GM23338 (cell line): ENCODE measurements at places on chromosomes 4 and X.

- H3K27me3 ChIP-seq, result no peaks in the 10 kb centered on the region
- DNase-seq, result no peak
- no peak overlapping the region for H3K4me3 ChIP-seq
- H3K27ac ChIP-seq, result no peak overlapping the region
- H3K36me3 ChIP-seq, result no peaks in the 10 kb centered on the region; the same call in 1 of the 2 replicates
These were observed 17.9 kb downstream of the PPA2 start for GRCh38 chr4:105455998-105456397.

- H3K27ac ChIP-seq, result peak overlapping the region; percentile 83
- H3K36me3 ChIP-seq, result no peaks in the 10 kb centered on the region
- H3K4me3 ChIP-seq, result no peak overlapping the region
- peaks cover 29% of the 10 kb centered on the region for H3K4me1 ChIP-seq
- H3K27me3 ChIP-seq, result no peaks in the 10 kb centered on the region
These were observed 32.9 kb downstream of the CHM start for GRCh38 chrX:86014421-86014820.

- no peak overlapping the region for H3K4me3 ChIP-seq
- H3K27ac ChIP-seq, result no peak overlapping the region
- no peaks in the 10 kb centered on the region for H3K27me3 ChIP-seq
- no peaks in the 10 kb centered on the region for H3K36me3 ChIP-seq
- peak; percentile 11 for DNase-seq
- no peaks in the 10 kb centered on the region; the same call in 1 of the 2 replicates for H3K4me1 ChIP-seq
These were observed 2.0 kb upstream of the NYX start for GRCh38 chrX:41445171-41445570.

- no peak overlapping the region for H3K4me3 ChIP-seq
- no peak overlapping the region for H3K27ac ChIP-seq
- no peak for DNase-seq
- H3K36me3 ChIP-seq, result no peaks in the 10 kb centered on the region
- H3K27me3 ChIP-seq, result no peaks in the 10 kb centered on the region
These were observed 191.3 kb downstream of the SMIM20 start for GRCh38 chr4:26105337-26105736.

DNA sequence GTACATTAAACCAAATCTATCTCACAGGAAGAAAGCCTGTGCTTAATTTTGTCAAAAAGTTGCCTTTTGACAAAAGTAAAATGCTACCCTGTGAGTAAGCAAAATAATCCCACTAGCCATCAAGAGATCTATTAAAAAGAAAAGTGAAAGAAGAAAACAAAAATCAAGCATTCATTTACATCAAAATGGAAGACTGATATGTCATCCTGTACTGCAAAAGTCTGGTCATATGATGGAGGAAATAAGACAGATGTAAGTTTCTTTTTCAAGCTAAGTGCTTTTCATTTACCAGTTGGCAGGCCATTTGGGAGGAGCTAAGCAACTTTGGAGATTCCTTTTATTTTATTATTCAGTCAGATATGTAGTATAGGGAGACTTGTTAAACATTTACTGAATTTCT, 387.4 kb downstream of the SPOCK3 start:
- no peak for DNase-seq
- H3K27me3 ChIP-seq, result no peaks in the 10 kb centered on the region
- no peak overlapping the region for H3K27ac ChIP-seq
- peaks cover 11% of the 10 kb centered on the region; the same call in 1 of the 2 replicates for H3K36me3 ChIP-seq
- no peak overlapping the region for H3K4me3 ChIP-seq
- H3K4me1 ChIP-seq, result no peaks in the 10 kb centered on the region

- no peak for DNase-seq
- no peaks in the 10 kb centered on the region for H3K27me3 ChIP-seq
- H3K27ac ChIP-seq, result no peak overlapping the region
- H3K4me3 ChIP-seq, result no peak overlapping the region
- no peaks in the 10 kb centered on the region for H3K36me3 ChIP-seq
These were observed 64.5 kb downstream of the TEC start for GRCh38 chr4:48205107-48205506.

DNA sequence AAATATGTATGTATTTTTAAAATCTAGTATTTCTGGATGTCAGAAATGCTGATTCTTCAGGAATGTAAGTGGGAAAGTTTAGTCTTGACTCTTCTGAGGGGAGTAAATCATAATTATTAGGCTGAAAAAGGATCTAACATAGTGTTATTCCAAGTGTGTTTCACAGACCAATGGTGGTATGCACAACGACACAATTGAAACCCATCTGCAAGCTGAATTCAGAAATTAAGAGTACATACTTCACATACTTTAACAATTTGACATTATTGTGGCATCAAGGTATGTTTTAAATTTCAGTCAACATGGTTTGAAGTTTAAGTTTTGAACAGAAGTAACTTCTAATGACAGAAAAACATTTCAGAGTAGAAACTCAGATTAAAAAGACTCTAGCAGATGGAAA, 236.7 kb downstream of the SLC7A11 start:
- no peaks in the 10 kb centered on the region for H3K27me3 ChIP-seq
- H3K27ac ChIP-seq, result no peak overlapping the region
- no peak overlapping the region for H3K4me3 ChIP-seq
- H3K4me1 ChIP-seq, result no peaks in the 10 kb centered on the region
- no peak for DNase-seq
- no peaks in the 10 kb centered on the region for H3K36me3 ChIP-seq

- H3K4me3 ChIP-seq, result no peak overlapping the region
- H3K27me3 ChIP-seq, result no peaks in the 10 kb centered on the region
- H3K27ac ChIP-seq, result no peak overlapping the region
- no peak for DNase-seq
- no peaks in the 10 kb centered on the region for H3K4me1 ChIP-seq
These were observed 103.7 kb downstream of the AKAP4 start for GRCh38 chrX:50097071-50097470.

DNA sequence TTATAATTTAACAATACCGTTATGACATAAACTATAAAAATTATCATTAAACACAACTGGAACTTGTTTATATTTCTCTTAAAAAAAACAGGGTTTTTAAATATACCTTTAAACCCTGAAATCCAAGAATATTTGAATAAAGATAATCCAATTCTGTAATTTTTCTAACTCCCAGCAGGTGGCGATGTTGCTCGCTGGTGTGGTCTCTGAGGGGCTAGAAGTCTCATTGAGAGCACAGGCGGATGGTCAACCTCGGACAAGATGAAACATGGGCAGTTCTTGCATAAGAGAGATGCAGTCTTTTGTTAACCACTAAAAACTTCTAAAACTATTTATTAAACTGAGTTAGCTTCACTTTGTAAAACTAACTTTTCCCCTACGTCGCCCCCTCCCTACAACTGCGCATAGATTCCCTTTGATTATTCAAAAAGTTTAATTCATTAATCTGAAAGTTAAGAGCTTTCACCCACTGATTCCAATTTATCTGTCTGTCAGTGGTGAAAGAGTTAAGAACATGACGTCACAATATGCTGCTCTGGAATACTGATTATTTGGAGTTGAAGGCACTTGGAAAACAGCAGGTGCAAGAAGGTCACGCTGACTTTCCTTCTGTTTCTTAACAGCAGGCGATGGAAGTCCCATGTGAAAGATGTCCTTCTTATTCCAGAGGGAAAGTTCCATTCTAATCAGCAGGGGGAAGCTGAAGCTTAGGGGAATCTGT, 29.5 kb downstream of the DMP1 start:
- H3K36me3 ChIP-seq, result no peaks in the 10 kb centered on the region
- H3K4me3 ChIP-seq, result peak overlapping the region; percentile 1; the same call in 1 of the 2 replicates
- peaks cover 13% of the 10 kb centered on the region for H3K4me1 ChIP-seq
- H3K27me3 ChIP-seq, result no peaks in the 10 kb centered on the region

GRCh38 chrX:151871244-151871643, 41.4 kb upstream of the MAGEA4 start:
- no peak for DNase-seq
- H3K4me3 ChIP-seq, result no peak overlapping the region

- DNase-seq, result no peak
- no peaks in the 10 kb centered on the region for H3K36me3 ChIP-seq
- H3K27me3 ChIP-seq, result no peaks in the 10 kb centered on the region
- no peak overlapping the region for H3K4me3 ChIP-seq
- peaks cover 14% of the 10 kb centered on the region for H3K4me1 ChIP-seq
These were observed 274.5 kb upstream of the FMR1 start for GRCh38 chrX:147637190-147637589.

DNA sequence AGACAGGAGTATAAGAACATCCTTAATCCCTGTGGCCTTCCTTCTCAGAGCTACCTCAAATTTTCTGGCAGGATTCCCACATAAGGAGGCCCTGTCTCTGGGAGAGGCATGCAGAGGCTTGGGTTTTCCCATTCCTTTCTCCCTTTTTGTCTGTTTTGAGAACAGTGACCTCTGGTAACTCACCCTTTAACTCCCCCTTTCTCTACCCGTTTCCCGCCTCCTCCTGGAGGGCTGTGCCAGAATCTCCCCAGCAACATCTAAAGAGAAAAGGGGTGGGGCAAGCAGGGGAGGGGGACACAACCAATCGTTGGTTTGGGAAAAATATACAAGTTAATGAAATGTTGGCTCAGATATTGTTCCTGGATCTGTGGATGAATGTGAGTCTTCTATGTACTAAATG, 303.7 kb upstream of the IRS4 start:
- H3K27me3 ChIP-seq, result no peaks in the 10 kb centered on the region
- H3K36me3 ChIP-seq, result no peaks in the 10 kb centered on the region
- H3K4me3 ChIP-seq, result no peak overlapping the region
- no peaks in the 10 kb centered on the region for H3K4me1 ChIP-seq

DNA sequence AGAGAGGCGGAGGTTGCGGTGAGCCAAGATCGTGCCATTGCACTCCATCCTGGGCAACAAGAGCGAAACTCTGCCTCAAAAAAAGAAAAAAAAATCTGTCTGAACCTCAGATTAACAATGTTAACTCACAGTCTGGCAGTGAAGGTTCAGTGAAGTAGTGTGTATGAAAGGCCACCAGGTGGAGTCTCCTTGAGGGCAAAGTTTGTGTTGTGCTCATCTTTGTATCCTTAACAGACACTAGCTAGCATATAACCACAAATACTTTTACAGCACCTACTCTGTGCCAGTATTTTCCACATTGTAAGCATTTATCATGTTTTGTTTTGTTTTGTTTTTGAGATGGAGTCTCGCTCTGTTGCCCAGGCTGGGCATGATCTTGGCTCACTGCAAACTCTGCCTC, 46.0 kb upstream of the MGST2 start:
- DNase-seq, result peak; percentile 79
- no peaks in the 10 kb centered on the region for H3K36me3 ChIP-seq
- H3K4me1 ChIP-seq, result peaks cover 7% of the 10 kb centered on the region
- peaks cover 39% of the 10 kb centered on the region for H3K27me3 ChIP-seq

- H3K27me3 ChIP-seq, result no peaks in the 10 kb centered on the region
- no peaks in the 10 kb centered on the region for H3K36me3 ChIP-seq
- no peaks in the 10 kb centered on the region for H3K4me1 ChIP-seq
- peak overlapping the region; percentile 71 for H3K4me3 ChIP-seq
These were observed 841 bp downstream of the ACOT9 start for GRCh38 chrX:23742174-23742696.

GRCh38 chr4:158538911-158539310, 17.2 kb downstream of the RXFP1 start:
- H3K36me3 ChIP-seq, result no peaks in the 10 kb centered on the region
- no peak overlapping the region for H3K27ac ChIP-seq
- no peak for DNase-seq
- no peak overlapping the region for H3K4me3 ChIP-seq

- peaks cover 66% of the 10 kb centered on the region for H3K27me3 ChIP-seq
- peak; percentile 48 for DNase-seq
- H3K4me3 ChIP-seq, result peak within 1 kb of the TSS; percentile 65
- H3K27ac ChIP-seq, result no peak within 1 kb of the TSS
These were observed at the start of gene RAI2 for GRCh38 chrX:17860811-17861488. TSS of gene RAI2 (minus strand) at chrX:17861298. CDS start at chrX:17802010, 59,288 bp downstream.

DNA sequence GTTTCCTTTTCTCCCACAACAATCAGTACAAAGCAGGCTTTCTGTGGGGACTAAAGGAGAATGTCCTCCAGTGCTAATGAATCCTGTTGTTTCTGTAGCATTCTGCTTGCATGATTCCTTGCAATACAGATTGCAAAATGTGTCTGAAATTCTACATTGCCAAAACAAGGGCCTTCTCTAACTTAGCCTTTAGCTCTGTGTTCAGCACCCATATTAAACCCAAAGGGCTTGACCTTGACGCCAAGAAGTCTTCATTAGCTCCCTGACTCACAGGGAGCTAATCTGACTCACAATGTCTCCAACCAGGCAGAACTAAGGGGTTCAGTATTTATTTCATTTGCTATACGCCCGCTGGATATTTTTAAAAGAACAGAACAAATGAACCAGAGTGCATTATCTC, 241.4 kb upstream of the CLNK start:
- no peaks in the 10 kb centered on the region for H3K27me3 ChIP-seq
- H3K27ac ChIP-seq, result no peak overlapping the region
- peaks cover 4% of the 10 kb centered on the region; the same call in 1 of the 2 replicates for H3K4me1 ChIP-seq

DNA sequence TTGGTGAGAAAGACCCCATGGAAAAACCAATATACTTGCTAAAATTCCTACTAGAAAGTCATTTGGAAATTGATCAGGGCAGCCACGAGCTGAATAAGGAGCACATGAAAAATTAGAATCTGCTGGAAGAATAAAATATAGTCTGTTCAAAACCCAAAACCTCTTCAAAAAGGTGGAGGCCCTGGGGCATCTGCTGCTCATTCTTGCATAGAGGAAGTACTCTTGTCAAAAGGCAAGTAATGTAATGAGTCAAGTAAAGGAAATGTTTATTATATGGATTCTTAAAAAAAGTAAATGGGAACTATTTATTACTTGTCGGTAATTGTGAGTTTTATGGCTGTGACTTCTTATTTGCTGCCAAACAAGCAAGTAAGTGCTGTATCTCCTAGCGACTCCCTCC, 109.5 kb downstream of the GK start:
- H3K4me1 ChIP-seq, result no peaks in the 10 kb centered on the region
- no peak for DNase-seq
- H3K4me3 ChIP-seq, result no peak overlapping the region
- H3K27ac ChIP-seq, result no peak overlapping the region

DNA sequence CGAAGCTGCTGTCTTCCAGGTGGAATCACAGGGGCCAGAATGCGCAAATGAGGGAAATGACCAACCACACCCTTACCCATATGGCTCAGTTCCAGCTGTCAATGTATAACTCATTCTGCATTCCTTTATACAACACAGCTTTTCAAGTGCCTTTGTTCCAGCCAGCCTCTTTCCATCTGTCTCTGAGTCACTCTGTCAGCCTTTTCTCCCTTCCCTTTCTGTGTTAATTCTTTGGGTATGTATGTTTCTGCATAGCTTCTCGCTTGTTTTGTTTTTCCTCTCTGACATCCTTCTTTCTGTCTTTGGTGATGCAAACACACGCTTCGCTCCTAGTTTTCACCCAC, 54.5 kb downstream of the RS1 start:
- DNase-seq, result no peak
- no peaks in the 10 kb centered on the region for H3K36me3 ChIP-seq
- H3K27ac ChIP-seq, result no peak overlapping the region
- H3K27me3 ChIP-seq, result no peaks in the 10 kb centered on the region
- no peaks in the 10 kb centered on the region for H3K4me1 ChIP-seq
- H3K4me3 ChIP-seq, result no peak overlapping the region

GRCh38 chr4:116243431-116243830, 841.9 kb downstream of the TRAM1L1 start:
- no peaks in the 10 kb centered on the region for H3K4me1 ChIP-seq
- no peak overlapping the region for H3K4me3 ChIP-seq
- no peaks in the 10 kb centered on the region for H3K27me3 ChIP-seq
- no peak for DNase-seq
- no peak overlapping the region for H3K27ac ChIP-seq

- no peaks in the 10 kb centered on the region; the same call in 1 of the 2 replicates for H3K4me1 ChIP-seq
- no peaks in the 10 kb centered on the region for H3K27me3 ChIP-seq
- DNase-seq, result no peak
- H3K36me3 ChIP-seq, result no peaks in the 10 kb centered on the region
- no peak overlapping the region for H3K27ac ChIP-seq
- no peak overlapping the region for H3K4me3 ChIP-seq
These were observed 103.0 kb upstream of the KLF3 start for GRCh38 chr4:38560768-38561558.

- no peak overlapping the region for H3K27ac ChIP-seq
- no peaks in the 10 kb centered on the region for H3K4me1 ChIP-seq
- DNase-seq, result peak; percentile 87
- no peaks in the 10 kb centered on the region for H3K27me3 ChIP-seq
- no peaks in the 10 kb centered on the region for H3K36me3 ChIP-seq
These were observed 42.9 kb downstream of the NDST3 start for GRCh38 chr4:118076958-118077766.
